ENCODE measurements at places on chromosomes 6 and 20.

GRCh38 chr6:34525431-34526175 lies 30.5 kb downstream of the SPDEF start:
- no peak overlapping the region for H3K4me3 ChIP-seq
- H3K27me3 ChIP-seq: no peaks in the 10 kb centered on the region
- H3K27ac ChIP-seq: no peak overlapping the region
- H3K4me1 ChIP-seq: peaks cover 3% of the 10 kb centered on the region
- no peaks in the 10 kb centered on the region for H3K36me3 ChIP-seq

- H3K4me1 ChIP-seq: peaks cover 4% of the 10 kb centered on the region
- H3K27ac ChIP-seq: no peak overlapping the region
- H3K36me3 ChIP-seq: peaks cover 27% of the 10 kb centered on the region
Measured at GRCh38 chr20:62797671-62798532, 1.6 kb downstream of the MRGBP start.

DNA sequence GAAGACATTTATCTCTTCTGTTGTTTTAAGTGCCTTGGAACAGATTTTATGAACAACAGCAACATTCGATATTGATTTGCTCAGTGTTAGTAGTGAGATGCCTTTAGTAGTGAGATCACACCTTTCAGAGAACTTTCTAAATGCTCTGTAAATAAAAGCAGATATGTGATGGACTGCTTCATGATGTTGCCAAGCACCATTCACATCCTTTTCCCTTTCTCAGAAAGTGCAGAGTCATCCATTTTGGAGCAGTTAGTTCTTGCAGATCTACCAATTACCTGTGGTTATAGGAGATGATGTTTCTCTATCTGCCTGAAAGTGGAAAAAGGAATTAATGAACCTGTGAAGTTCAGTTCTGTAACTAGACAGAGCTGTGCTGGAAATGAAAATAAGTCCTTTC lies 27.0 kb downstream of the CBFA2T2 start:
- no peak overlapping the region for H3K4me3 ChIP-seq
- no peak overlapping the region for H3K27ac ChIP-seq
- H3K4me1 ChIP-seq: no peaks in the 10 kb centered on the region
- no peak for DNase-seq

DNA sequence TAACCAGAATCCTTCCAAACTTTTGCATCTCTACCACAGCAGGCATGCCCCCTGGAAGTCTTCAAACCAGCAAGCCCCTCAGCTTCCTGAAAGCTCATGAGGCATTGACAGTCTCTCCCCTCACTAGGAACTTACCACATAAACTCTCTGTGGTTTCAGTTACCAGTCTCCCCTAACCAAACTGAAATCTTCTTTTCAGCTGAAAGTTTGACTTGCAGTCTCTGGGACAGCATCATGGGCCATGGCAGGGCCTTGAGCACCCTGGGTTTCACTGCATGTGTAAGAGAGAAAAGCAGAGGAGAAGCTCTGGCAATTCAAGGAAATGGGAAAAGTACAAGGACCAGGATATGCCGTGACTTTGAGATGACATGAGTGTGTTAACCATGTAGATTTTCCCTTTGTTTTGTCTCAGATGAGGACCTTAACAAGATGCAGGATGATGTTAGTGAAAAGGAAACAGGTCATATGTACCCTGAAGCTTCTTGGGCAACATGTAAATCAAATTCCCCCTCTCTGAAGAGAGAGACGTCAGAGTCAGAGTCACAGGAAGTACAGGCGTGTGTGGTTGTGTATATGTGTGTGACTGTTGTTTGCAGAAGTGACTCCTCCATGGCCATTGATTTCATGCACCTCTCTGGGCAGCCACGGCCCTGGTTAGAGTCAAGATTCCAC lies 106.3 kb downstream of the TNFRSF21 start:
- H3K4me1 ChIP-seq: peaks cover 5% of the 10 kb centered on the region
- no peak overlapping the region for H3K4me3 ChIP-seq
- H3K36me3 ChIP-seq: no peaks in the 10 kb centered on the region

- no peaks in the 10 kb centered on the region for H3K36me3 ChIP-seq
- H3K27ac ChIP-seq: no peak overlapping the region
- H3K4me3 ChIP-seq: no peak overlapping the region
- H3K4me1 ChIP-seq: no peaks in the 10 kb centered on the region
- DNase-seq: no peak
Measured at GRCh38 chr6:109230453-109230852, 135.1 kb downstream of the CEP57L1 start.

GRCh38 chr6:8017276-8017701 lies 46.9 kb downstream of the BLOC1S5 start:
- no peaks in the 10 kb centered on the region for H3K27me3 ChIP-seq
- no peak overlapping the region for H3K4me3 ChIP-seq
- H3K4me1 ChIP-seq: no peaks in the 10 kb centered on the region
- peaks cover 17% of the 10 kb centered on the region for H3K36me3 ChIP-seq
- H3K27ac ChIP-seq: no peak overlapping the region

- H3K36me3 ChIP-seq: no peaks in the 10 kb centered on the region
- H3K4me3 ChIP-seq: no peak overlapping the region
- no peaks in the 10 kb centered on the region for H3K27me3 ChIP-seq
- no peak for DNase-seq
Measured at GRCh38 chr6:20180935-20181334, 31.3 kb downstream of the MBOAT1 start.

- H3K27me3 ChIP-seq: no peaks in the 10 kb centered on the region
- H3K4me1 ChIP-seq: no peaks in the 10 kb centered on the region
- H3K36me3 ChIP-seq: no peaks in the 10 kb centered on the region
Measured at GRCh38 chr6:80268865-80269730, 162.6 kb downstream of the BCKDHB start.

DNA sequence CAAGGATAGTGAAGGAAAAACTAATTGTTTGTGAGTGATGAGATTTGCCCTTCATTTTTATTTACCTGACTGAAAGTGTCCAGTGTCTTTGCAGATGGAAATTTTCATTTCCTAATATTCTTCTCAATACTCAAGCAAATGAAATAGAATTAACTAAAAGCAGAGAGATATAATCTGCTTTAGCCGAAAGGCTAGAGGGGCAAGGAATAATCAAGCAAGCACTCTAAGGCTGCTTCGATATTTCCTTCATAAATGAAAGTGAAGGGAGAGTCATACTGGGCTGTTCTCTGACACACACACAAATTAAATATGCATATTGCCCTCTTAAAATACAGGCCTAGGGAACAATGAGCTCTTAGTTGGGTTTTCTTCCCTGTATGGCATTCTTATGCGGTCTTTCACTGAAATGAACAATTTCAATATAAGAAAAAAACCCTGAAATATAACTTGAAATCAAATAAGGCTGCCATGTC lies 47.5 kb upstream of the POPDC3 start:
- no peak for DNase-seq
- H3K27ac ChIP-seq: no peak overlapping the region
- H3K4me3 ChIP-seq: no peak overlapping the region

DNA sequence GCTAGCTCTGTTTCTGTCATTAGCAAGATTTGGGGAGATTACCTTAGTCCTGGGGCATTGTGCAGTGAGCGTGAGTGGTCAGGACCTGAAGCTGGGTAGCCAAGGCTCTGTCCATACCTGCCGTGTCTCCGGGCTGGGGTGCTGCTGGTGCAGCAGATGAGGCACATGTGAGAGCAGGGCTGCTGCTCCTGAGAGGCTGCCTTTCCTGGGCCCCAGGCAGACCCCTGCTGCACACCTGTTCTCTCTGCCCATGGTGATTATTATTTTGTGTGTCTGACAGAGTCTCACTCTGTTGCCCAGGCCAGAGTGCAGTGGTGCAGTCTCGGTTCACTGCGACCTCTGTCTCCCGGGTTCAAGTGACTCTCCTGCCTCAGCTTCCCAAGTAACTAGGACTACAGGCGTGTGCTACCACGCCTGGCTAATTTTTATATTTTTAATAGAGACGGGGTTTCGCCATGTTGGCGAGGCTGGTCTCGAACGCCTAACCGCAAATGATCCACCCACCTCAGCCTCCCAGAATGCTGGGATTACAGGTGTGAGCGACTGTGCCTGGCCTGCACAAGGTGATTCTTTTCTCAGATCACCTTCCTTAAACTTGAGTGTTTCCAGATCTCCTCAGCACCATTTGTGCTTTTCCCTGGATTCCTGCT lies 36.8 kb upstream of the IRF4 start:
- H3K4me3 ChIP-seq: no peak overlapping the region
- H3K27me3 ChIP-seq: no peaks in the 10 kb centered on the region
- no peak overlapping the region for H3K27ac ChIP-seq
- no peak for DNase-seq

GRCh38 chr6:22141241-22141745 lies 155.5 kb downstream of the PRL start:
- no peaks in the 10 kb centered on the region for H3K27me3 ChIP-seq
- H3K4me3 ChIP-seq: no peak overlapping the region
- peaks cover 9% of the 10 kb centered on the region for H3K4me1 ChIP-seq
- DNase-seq: no peak
- peak overlapping the region; percentile 14 for H3K27ac ChIP-seq
- H3K36me3 ChIP-seq: peaks cover 30% of the 10 kb centered on the region

DNA sequence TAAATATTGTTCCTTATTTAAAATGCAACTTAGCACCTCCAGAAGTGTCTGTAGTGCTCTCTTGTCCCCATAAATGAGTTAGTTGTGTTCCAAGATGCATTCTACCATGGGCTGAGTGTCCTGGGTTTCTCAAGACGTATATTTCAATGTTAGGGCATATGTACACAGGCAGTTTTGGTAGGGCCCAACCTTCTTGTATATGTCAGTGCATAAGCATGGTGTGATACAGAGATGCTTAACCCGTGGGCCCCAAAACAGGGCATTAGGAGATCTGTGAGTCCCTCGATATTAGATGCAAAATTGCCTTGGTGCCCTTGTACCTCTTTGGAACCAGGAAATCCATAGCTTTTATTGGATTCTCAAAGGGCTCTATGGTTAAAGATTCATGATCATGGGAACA lies 91.5 kb upstream of the HIVEP1 start:
- H3K4me1 ChIP-seq: no peaks in the 10 kb centered on the region
- no peaks in the 10 kb centered on the region for H3K27me3 ChIP-seq
- H3K36me3 ChIP-seq: no peaks in the 10 kb centered on the region
- no peak overlapping the region for H3K4me3 ChIP-seq

GRCh38 chr6:122005661-122006060 lies 393.8 kb upstream of the HSF2 start:
- no peaks in the 10 kb centered on the region for H3K36me3 ChIP-seq
- no peak for DNase-seq
- H3K4me1 ChIP-seq: peaks cover 15% of the 10 kb centered on the region

All from endodermal cell (in vitro differentiated cells).